ENCODE measurements at places on chromosomes 3 and 15. TPM values are rescaled to one million over a fixed set of nuclear protein-coding genes. Genes with fewer than 3 reads are reported as not detected.

Gene UROC1
- 0.21 TPM for polyA plus RNA-seq

DNA sequence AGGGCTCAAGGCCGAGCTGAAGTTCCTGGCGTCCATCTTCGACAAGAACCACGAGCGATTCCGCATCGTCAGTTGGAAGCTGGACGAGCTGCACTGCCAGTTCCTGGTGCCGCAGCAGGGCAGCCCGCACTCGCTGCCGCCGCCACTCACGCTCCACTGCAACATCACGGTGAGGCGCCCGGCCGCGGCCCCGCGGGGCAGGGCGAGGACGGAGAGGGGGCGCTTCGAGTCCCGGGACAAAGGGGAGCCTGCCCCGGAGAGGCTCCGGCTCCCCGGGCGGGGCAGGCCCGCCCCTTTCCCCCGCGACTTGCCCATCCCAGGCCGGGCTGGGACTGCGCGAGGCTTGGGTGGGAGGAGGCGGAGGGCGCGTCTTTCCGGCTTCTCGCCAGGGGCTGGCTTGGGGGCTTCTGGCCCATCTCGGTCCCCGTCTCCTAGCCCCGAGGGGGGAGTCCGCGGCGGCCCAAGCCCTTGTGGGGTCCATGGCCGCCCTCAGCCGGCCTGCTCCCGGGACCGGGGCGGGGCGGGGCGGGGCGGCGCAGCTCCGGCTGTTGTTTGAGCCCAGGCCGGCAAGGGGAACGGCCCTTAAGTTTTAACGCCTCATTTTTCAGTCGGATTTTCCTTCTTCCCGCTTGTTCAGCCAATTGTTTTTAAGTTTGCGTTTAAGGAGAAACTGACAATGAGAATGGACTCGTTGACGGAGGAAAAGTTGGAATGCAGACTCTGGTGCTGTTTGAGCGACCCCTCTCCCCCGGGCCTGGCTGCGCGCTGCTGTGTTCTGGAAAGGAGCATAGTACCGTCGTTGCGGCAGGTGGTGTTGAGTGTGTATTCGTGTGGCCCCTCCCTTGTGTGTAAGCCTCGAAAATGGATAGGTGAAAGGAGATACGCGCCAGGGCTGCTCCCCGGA, 683 bp downstream of the UBE2Q2 start:
- DNase-seq = no peak

Gene ANKRD63
- polyA plus RNA-seq = not detected

GRCh38 chr3:98800401-98800800, 37.3 kb downstream of the ST3GAL6 start:
- DNase-seq = no peak

DNA sequence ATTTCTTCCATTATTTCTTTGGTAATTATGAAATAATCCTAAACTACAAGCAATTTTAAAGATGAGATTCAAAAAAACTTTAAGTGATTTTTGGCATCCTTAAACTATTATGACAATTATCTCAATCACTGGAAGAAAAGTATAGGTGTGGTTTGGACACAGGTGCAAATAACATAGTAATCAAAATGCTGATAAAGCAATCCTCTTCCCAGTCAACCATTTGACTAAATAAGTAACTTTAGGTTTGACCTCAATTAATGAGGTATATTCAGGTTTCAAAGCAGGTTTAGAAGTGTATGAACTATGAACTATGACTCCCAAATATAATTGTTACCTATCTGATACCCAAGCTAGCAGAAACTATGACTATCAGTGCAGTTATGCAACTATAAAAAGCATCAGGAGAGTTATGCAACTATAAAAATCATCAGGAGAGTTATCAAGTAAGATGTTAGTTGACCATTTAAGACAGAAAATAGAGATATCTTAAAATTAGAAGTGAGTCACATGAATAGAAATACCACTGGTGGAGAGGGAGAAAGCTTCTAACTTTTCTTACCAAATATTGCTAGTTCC, 8.9 kb upstream of the CNTN3 start:
- DNase-seq = no peak

GRCh38 chr3:48232232-48232631, 8.7 kb upstream of the ZNF589 start:
- DNase-seq = no peak

DNA sequence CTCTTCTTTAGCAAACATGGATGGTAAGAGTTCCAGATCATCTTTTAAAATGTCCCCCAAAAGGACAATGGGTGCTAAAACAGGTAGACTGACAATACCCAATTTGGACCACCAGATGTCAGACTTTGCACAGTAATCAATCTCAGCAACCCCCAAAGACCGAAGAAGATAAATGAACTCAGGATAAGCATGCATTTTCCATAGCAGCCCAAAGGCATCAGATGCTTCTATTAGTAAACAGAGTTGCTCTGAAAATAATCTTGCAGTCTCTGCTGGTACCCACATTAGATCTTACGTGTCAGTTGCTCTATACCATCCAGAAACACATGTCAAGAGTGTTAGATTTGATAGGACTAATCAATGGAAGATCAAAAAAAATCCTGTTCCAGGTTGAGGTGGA, 20.6 kb downstream of the MYH15 start:
- no peak for DNase-seq

- no peak for DNase-seq
These were observed 53.1 kb downstream of the TCF12 start for GRCh38 chr15:56971571-56971970.

- DNase-seq = no peak
These were observed 34.5 kb downstream of the ESYT3 start for GRCh38 chr3:138468886-138469285.

Gene RNU5B-1
- polyA plus RNA-seq = not detected

DNA sequence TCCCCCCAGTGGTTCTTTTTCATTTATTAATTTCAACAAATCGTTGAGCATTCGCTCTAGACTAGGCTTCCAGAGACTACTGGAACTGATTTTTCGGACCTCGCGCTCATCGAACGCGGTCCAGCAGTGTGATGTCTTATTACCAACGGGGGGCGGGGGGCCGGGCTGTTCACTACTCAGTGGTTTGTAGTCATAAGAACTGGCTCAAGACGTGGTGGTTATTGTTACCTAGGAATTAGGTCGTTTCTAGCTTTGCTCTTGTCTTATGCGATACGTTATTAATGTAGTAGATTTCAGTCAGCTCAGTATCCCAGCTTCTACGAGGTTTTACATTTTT, 858 bp downstream of the RBM5 start:
- DNase-seq = no peak

DNA sequence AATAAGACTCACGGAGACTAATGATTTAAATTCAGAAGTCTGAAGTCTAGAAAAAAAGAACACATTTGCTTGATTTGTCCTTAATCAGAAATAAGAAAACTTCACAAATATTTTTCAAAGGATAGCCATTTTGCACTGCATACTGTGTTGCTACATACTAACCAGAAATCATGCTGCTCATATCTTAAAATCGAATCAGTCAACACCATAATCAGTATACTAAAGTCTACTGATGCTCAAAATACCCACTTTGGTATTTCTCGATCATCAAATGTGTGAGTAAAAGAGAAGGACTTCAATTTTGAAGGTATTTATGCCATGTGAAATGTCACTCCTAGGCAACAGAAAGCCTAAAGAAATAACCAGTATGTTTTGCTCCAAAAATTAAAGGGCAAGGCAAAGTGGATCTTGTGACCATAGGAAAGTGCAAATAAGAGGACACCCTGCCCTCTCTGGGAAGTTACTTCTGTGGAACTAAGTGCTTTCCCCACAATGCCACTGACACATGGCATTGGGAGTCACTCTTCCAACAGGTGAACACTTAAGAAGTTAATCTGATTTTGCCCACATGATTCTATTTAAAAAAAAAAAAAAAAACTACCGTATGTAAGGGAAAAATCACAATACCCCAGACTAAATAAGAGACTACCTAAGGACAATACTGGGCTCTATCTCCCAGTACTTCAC, 2.7 kb downstream of the LRIG1 start:
- DNase-seq = no peak

Gene ZCWPW2
- polyA plus RNA-seq = 2.6 TPM

Gene INSYN1
- polyA plus RNA-seq = 25.1 TPM

Gene ISLR
- 72.7 TPM for polyA plus RNA-seq

DNA sequence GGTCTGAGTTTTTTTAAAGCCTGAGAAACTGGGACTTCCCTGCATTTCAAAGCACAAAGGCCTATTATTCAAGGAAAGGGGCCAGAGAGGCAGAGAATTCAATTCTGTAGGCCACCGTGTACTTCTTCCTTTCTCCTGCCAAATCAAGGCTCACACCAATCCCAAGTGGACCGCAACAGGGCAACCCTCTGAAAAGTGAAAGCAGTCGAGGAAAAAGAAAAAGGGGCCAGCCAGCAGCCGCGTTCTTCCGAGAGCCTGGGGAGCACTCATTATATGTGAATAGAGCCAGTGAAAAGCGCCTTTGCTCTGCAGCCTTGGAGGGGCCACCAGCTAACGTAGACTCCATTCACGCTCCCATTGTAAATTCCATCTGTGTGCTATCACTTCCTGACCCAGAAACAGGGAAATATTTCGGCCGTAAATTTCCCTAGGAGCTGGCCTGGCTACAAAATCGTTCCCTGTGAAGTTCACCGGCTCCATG, 45.9 kb upstream of the THUMPD3 start:
- DNase-seq = no peak

Gene STRC
- polyA plus RNA-seq = 0.70 TPM

Gene LRRIQ4
- polyA plus RNA-seq = 0.50 TPM

Gene PRC1
- polyA plus RNA-seq = 80.8 TPM

- no peak for DNase-seq
These were observed 14.7 kb downstream of the RARRES1 start for GRCh38 chr3:158717576-158717975.

- DNase-seq = no peak
These were observed 1106.8 kb downstream of the IGSF11 start for GRCh38 chr3:117927825-117928224.

DNA sequence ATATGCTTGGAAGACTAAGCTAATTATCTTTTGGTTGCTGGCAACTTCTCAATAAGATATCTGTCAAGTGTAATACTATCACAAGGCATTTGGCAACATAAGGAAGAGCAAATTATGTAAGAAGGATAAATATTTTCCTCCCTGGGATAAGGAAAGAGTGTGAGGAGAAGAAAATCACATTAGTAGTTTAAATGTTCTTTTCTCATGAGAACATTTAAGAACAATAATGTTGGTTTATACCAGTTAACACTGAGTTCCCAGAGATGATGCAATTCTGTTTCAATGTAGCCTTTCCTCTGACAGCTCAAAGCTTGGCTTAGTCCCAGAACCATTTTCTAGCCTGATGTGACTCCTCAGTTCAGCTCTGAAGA, 66.1 kb upstream of the NPHP3 start:
- DNase-seq = no peak

Gene AGTR1
- polyA plus RNA-seq = 29.6 TPM

Gene PAK6
- 6.3 TPM for polyA plus RNA-seq

Gene ATP13A4
- 0.41 TPM for polyA plus RNA-seq

Gene GABRR3
- polyA plus RNA-seq = not detected

All from left renal pelvis (tissue), 4 donors.